ENCODE measurements at places on chromosomes 2 and 18.

DNA sequence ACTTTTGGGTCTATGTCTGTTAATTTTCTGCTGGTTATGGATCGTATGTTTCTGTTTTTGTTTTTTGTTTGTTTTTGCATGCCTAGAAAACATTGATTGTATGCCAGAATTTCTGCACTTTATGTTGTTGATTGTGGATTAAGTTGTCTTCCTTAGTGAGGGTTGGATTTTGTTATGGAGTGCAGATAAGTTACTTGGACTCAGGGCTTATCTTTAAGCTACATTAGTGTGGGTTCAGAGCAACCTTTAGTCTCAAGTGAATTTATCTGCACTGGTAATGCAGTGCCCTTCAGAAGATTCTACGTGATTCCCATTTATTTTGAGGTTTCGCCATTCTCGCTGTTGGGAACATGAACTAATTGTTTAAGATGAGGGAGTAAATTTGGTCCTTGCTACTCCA, 32.9 kb downstream of the UBR3 start:
- DNase-seq: no peak

- no peak for DNase-seq
Observed at GRCh38 chr18:52435301-52435700, 95.3 kb downstream of the DCC start.

- DNase-seq: no peak
Observed at GRCh38 chr2:197416268-197416667, 18.6 kb downstream of the SF3B1 start.

DNA sequence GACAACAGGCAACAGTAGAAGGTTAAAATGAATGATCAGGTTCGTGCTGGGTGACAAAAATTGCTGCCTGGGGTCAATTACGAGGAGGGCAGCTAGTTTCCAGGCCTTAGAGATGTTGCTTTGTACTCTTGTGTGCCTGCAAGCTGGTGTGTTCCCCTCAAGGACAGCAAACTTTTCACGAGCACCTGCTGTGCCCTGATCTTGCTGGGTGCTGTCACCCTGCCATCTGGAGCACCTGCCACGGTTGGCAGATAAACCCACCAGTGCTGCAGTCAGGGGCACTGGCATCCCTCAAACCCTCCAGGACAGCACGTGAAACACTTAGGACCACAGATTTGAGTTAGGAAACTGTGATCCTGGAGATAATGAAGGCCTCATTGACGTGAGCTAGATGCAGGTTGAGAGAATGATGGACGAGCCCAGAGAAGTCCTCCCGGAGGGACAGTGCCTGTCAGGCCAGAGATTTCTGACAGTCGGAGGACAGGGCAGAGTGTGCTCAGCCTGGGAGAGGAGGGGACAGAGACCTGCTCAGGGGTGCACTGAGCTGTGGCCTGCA, 104.3 kb upstream of the RAB12 start:
- DNase-seq: no peak

DNA sequence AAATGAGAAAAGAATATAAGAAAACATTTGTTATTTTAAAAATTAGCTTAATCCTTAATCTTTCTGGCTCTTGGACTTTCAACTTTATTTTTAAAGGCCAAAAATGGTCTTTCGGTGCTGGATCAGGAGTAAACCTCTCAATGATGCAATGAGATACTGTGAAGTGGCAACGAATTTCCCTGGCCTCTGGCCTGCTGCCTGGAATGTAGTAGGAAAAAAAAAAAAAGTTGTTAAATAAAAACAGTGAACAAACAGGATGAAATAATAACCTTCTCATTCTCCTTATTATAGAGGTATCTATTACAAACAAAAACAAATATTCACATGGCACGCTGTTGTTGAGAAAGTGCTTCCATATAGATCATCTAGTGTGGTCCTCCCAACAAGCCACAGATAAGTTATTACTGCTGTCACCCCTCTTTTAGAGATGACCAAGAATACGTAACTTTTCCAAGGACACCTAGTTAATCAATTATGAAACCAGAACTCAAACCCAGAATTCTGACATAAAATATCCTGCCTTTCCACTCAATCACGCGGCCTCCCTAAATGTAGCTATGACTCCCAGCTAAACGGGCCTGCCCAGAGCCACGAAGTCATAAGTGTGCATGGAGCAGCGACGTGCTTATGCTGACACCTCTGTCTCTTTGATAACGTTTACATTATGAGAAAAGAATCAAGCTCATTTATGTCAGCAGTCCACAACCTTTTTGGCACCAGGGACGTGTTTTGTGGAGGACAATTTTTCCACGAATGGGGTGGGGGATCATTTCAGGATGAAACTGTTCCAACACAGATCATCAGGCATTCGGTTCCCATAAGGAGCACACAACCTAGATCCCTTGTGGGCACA, 170.9 kb downstream of the BCL2 start:
- no peak for DNase-seq

DNA sequence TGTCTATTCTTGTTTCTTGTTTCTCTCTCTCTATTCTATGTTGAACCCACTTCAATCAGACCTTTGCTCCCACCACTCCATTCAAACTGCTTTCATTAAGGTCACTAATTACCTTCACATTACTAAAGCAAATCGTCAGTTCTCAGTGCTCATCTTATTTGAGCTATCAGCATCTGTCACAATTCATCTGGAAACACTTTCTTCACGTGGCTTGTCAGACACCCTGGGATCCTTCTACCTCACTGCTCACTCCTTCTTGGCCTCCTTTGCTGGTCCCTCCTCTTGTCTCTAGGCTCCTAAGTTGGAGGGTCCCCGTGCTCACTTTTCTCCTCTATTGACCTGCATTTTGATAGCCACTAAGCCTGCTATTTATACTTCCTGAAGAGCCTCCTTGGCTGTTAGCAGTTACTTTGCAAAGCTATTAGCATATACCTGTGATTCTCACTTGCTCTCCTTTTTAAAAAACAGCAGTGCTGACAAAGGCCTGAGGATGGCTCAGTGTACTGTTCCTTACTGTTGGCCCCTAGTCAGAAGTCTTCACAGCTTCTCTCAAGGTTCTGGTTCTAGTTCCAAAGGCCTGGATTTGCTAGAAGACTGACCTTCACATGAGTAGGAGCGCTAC, 80.2 kb downstream of the PLEKHM3 start:
- DNase-seq: no peak

- no peak for DNase-seq
Observed at GRCh38 chr2:142629193-142629592, 248.3 kb upstream of the KYNU start.

GRCh38 chr2:172082105-172082943, 3.0 kb upstream of the DLX1 start:
- DNase-seq: no peak

DNA sequence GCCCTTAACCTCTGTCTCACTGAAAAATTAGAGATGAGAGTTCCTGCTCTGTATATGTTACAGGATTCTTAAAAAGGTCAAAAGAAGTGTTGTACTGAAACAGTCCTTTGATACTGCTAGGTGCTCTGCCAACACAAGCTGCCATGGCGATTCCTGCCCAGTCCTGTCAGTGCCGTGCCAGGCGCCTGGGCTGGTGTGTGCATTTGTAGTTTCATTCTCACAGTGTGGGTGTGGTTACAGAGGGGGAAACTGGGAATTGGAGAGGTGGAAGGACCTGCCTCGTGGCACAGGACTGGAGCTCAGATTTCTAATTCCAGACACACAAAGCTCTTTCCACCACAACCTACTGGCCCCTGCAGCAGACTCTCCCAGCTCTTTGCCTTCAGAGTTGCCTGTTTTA, 122.3 kb upstream of the RAB6C start:
- DNase-seq: no peak

- no peak for DNase-seq
Observed at GRCh38 chr18:26487437-26487836, 60.9 kb downstream of the KCTD1 start.

GRCh38 chr18:10417664-10418063, 36.8 kb upstream of the APCDD1 start:
- DNase-seq: no peak

DNA sequence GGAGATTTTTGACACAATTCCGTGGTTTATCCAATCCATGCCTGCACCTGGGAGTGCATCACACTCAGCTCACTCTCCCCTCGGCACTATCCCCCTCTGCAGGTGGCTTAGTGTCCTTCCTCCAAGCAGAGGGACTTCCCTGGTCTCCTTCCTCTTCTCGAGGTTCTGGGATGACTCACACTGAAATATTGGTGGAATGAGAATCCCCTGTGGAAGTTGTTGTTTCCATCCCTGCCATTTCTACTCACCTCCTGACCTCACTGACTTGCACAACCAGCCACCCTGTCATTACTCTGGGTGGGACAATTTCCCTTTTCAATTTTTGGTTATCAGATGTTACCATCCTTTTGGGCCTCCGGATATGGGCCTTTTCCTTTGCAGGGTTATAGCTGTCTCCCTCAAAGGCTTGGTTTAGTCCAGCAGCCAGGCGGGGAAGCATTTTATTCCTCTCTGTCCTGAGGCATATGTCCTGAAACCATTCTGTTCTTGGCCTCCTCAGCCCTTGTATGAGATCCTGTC, 59.9 kb downstream of the PTPRM start:
- no peak for DNase-seq

DNA sequence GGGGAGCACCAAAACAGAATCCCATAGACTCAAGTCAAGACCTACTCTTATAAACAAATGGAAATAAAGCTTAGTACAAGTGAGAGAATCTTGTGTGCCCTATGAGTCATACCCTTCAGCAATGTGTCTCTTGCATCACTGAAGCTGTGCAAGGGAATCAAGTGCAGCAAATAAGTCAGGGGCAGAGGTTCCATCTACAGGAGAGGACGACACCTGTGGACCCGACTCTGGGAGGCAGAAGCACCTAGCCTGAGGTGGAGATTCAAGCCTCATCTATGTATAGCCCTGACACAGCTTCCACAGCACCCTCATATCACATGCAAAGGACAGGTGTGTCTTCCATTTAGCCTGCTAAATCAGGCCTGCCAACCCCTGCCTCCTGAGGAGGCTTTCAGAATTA, 298.2 kb downstream of the CNTNAP5 start:
- no peak for DNase-seq

GRCh38 chr18:36312806-36313395, 15.4 kb downstream of the FHOD3 start:
- DNase-seq: no peak
